ENCODE measurements at places on chromosomes 12 and 14.

DNA sequence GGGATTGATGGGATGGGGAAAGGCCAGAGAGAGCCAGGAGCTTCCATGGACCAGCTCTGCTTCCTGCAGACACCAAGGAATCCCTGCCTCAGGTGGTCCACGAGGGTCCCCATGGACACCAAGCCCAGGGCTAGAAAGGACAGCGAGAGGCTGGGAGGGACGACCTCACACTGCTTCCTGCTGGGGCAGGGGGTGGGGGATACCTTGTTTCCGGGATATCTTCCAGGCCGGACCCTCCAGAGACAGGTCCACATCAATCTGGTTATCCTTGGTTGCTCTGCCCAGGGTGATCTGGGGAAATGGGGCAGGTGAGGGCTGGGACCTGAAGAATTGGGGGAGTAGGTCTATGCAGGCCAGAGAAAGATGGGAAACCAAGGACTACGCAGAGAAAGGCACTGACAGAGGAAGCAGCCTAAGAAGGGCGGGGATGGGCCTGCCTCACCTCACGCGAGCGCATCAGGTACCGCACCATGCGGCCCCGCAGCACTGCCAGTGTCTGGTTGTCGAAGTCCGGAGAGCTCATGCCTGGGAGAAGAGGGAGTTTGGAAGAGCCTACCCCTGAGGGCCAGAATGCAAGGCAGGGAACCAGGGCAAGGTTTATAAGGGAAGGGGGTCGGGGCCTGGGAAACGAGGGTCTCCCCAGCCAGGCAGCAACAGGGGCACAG, 8.8 kb downstream of the MCRS1 start:
- H3K27ac ChIP-seq, result no peak overlapping the region
- H3K4me1 ChIP-seq, result no peaks in the 10 kb centered on the region
- H3K4me3 ChIP-seq, result no peak overlapping the region
- H3K36me3 ChIP-seq, result peaks cover 54% of the 10 kb centered on the region
- DNase-seq, result no peak
- H3K27me3 ChIP-seq, result no peaks in the 10 kb centered on the region

DNA sequence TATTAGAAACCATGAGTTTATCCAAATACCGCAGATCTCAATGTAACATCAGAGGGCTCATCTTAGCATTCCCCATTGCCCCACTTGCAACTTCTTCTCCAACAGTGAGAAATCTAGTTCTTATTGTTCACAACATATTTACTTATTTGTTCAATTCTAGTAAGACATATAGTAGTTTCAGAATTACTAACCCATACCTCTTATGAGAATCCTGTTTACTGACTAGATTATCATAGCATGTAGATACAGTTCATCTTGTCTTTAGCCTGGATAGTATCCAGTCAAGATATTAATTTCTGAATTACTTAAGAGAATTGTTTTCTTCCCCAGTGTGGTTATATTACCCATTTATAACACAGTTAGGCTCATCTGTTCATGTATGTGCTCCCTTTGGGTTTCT, 80.6 kb downstream of the NIN start:
- H3K27me3 ChIP-seq, result no peaks in the 10 kb centered on the region
- no peaks in the 10 kb centered on the region for H3K36me3 ChIP-seq
- H3K4me3 ChIP-seq, result no peak overlapping the region
- H3K27ac ChIP-seq, result no peak overlapping the region
- no peak for DNase-seq
- no peaks in the 10 kb centered on the region for H3K4me1 ChIP-seq

DNA sequence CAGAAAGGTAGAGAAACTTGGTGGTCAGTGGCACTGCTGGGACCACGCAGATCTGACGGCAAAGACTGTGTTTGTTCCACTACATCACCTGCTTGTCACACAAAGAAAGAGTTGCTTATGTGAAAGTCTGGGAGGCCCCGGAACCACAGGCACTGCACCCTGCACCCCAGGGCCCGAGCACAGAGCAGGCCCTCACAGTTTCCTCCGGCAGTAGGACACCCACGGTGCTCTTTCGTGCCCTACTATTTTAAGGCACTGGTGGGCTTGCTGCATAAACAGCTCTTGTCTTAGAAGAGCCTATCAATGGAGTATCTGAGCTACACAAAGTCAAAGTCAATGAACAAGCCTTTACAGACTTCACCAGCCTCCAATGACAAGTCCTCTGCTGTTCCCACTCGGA, 8.0 kb downstream of the LGMN start:
- no peak overlapping the region for H3K4me3 ChIP-seq
- peaks cover 14% of the 10 kb centered on the region for H3K4me1 ChIP-seq
- H3K36me3 ChIP-seq, result no peaks in the 10 kb centered on the region
- no peaks in the 10 kb centered on the region for H3K27me3 ChIP-seq
- no peak overlapping the region for H3K27ac ChIP-seq

DNA sequence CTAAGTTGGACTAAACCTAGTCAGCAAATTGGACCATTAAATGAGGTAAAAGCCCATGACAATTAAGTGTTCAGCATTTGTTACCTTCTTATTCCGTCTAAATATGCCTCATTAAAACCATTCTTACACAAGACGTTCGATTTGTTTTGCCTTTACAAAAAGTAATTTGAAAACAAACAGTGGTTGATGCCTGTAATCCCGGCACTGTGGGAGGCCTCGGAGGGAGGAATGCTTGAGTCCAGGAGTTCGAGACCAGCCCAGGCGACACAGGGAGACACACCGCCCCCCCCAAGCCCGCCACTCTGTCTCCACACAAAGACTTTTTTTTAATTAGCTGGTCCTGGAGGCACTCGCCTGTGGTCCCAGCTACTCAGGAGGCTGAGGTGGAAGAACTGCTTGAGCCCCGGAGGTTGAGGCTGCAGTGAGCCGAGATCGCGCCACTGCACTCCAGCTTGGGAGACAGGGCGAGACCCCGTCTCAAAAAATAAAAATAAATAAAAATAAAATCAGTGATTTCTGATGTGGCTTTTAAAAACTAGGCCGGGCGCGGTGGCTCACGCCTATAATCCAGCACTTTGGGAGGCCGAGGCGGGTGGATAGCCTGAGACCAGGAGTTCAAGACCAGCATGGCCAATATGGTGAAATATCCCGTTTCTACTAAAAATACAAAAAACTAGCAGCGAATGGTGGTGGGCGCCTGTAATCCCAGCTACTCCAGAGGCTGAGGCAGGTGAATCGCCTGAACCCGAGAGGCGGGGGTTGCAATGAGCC, 856 bp upstream of the EIF4B start:
- peak overlapping the region; percentile 91 for H3K27ac ChIP-seq
- H3K4me1 ChIP-seq, result peaks cover 43% of the 10 kb centered on the region
- no peaks in the 10 kb centered on the region for H3K27me3 ChIP-seq
- H3K4me3 ChIP-seq, result peak overlapping the region; percentile 56
- H3K36me3 ChIP-seq, result no peaks in the 10 kb centered on the region

- no peak for DNase-seq
- H3K27ac ChIP-seq, result no peak overlapping the region
- H3K27me3 ChIP-seq, result no peaks in the 10 kb centered on the region
- H3K4me1 ChIP-seq, result no peaks in the 10 kb centered on the region
- no peaks in the 10 kb centered on the region for H3K36me3 ChIP-seq
Observed at GRCh38 chr12:68119250-68119649, 40.3 kb downstream of the IFNG start.

GRCh38 chr12:120093336-120093591, 23.3 kb downstream of the RAB35 start:
- no peak for DNase-seq
- no peak overlapping the region for H3K4me3 ChIP-seq
- no peaks in the 10 kb centered on the region for H3K27me3 ChIP-seq
- H3K27ac ChIP-seq, result no peak overlapping the region
- H3K4me1 ChIP-seq, result no peaks in the 10 kb centered on the region
- peaks cover 14% of the 10 kb centered on the region for H3K36me3 ChIP-seq

DNA sequence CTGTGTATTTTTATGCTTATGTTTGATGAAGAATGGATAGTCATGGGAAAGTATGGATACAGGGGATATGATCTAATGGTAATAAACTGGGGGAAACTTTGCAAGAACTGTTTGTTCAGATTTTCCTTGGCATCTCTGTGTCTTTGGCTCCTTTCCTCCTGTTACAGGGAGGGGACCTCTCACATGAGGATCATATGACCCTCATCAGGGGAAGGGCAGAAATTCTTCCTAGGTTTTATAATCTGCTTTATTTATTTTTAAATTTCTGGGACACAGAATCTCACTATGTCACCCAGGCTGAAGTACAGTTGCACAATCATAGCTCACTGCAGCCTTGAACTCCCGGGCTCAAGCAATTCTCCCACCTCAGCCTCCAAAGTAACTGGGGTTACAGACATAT, 526.5 kb downstream of the CCER1 start:
- no peak for DNase-seq
- no peak overlapping the region for H3K4me3 ChIP-seq
- H3K4me1 ChIP-seq, result no peaks in the 10 kb centered on the region

- no peaks in the 10 kb centered on the region for H3K36me3 ChIP-seq
- DNase-seq, result no peak
- H3K27ac ChIP-seq, result no peak overlapping the region
- no peak overlapping the region for H3K4me3 ChIP-seq
Observed at GRCh38 chr12:4954621-4955354, 45.1 kb downstream of the KCNA1 start.

GRCh38 chr12:3885277-3886094, 12.3 kb upstream of the PARP11 start:
- no peaks in the 10 kb centered on the region for H3K36me3 ChIP-seq
- H3K27me3 ChIP-seq, result peaks cover 8% of the 10 kb centered on the region
- DNase-seq, result no peak
- H3K27ac ChIP-seq, result peak overlapping the region; percentile 67
- peaks cover 9% of the 10 kb centered on the region for H3K4me1 ChIP-seq

DNA sequence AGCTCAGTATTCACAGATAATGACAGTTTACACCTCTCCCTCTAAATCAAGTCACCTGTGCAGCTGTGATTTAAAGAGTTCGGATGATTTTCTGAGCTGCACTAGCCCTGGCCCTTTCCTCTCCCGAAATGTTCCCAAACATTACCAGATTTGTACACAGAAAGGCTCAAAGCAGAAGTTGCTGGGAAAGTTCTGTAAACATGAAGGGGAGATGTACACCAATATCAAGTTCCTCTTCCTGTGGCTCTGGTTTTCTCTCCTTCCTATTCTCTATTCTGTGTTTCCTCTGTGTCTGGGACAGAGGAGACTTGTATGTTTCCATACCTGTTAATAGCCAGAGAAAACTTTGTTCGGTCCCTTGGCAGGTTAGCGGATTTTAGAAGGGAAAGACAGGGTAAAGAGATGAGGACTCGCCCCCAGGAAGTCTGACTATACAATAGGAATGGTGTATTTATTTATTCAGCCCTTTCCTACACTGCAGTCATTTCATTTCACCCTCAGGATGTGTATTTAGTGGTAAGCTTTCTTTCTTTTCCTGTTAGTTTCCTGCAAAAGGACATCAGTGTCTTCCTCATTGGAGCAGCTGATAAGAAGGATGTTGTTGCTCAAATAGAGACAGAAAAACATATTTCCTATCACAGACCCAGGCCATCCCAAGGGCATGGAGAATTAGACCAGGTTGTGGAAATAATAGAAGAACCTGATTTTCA, 7.6 kb upstream of the NUMB start:
- H3K36me3 ChIP-seq, result no peaks in the 10 kb centered on the region
- peaks cover 55% of the 10 kb centered on the region for H3K4me1 ChIP-seq
- H3K4me3 ChIP-seq, result no peak overlapping the region

- H3K4me3 ChIP-seq, result no peak overlapping the region
- H3K27ac ChIP-seq, result no peak overlapping the region
- no peaks in the 10 kb centered on the region for H3K27me3 ChIP-seq
- no peaks in the 10 kb centered on the region for H3K4me1 ChIP-seq
- no peaks in the 10 kb centered on the region for H3K36me3 ChIP-seq
Observed at GRCh38 chr12:45518291-45519235, 210.9 kb upstream of the ARID2 start.

GRCh38 chr12:98354520-98355035, 160.8 kb upstream of the TMPO start:
- no peaks in the 10 kb centered on the region for H3K27me3 ChIP-seq
- no peaks in the 10 kb centered on the region for H3K4me1 ChIP-seq
- DNase-seq, result no peak
- no peaks in the 10 kb centered on the region for H3K36me3 ChIP-seq
- no peak overlapping the region for H3K27ac ChIP-seq

DNA sequence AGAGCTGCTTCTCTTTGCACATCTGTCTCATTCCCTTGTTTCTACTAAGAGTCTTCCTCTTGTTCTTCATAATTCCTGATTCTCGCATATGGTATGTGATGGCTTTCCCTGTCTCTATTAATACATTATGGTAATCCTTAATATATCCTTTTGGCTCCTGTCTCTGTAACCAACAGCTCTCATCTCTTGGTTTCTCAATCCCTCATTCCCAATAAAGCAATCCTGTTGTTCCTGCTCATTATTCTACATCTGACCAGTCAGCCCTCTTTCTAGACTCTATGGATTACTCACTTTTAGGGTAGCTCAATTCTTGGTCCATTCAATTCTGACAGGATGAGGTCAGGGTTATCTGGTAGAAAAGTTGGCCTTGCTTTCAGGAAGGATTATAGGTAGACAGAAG, 349.9 kb downstream of the LRIG3 start:
- H3K27ac ChIP-seq, result no peak overlapping the region
- no peak for DNase-seq
- no peaks in the 10 kb centered on the region for H3K4me1 ChIP-seq
- H3K27me3 ChIP-seq, result no peaks in the 10 kb centered on the region
- H3K36me3 ChIP-seq, result no peaks in the 10 kb centered on the region
- H3K4me3 ChIP-seq, result no peak overlapping the region

- H3K27me3 ChIP-seq, result no peaks in the 10 kb centered on the region
- H3K36me3 ChIP-seq, result no peaks in the 10 kb centered on the region
- H3K4me3 ChIP-seq, result no peak overlapping the region
- peaks cover 63% of the 10 kb centered on the region for H3K4me1 ChIP-seq
- H3K27ac ChIP-seq, result peak overlapping the region; percentile 59
Observed at GRCh38 chr12:124557518-124558223, 9.7 kb downstream of the NCOR2 start.

GRCh38 chr12:27530157-27530922, 6.3 kb downstream of the PPFIBP1 start:
- no peak overlapping the region for H3K4me3 ChIP-seq
- H3K36me3 ChIP-seq, result no peaks in the 10 kb centered on the region
- H3K27ac ChIP-seq, result no peak overlapping the region
- H3K4me1 ChIP-seq, result peaks cover 7% of the 10 kb centered on the region

DNA sequence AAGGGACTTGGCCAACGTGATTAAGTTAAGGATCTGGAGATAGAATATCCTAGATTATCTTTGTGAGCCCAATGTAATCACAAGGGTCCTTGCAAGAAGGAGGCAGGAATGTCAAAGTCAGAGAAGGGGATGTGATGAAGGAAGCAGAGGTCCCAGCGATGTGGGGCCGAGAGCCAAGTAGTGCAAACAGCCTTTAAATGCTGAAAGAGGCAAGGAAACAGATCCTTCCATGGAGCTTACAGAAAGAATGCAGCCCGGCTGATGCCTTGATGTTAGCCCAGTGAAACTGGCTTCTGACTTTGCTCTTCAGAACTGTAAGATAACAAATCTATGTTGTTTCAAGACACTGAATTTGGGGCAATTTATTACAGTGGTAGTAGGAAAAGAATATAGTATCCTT, 74.9 kb downstream of the NEDD1 start:
- DNase-seq, result no peak
- H3K27ac ChIP-seq, result no peak overlapping the region
- no peaks in the 10 kb centered on the region for H3K36me3 ChIP-seq
- H3K4me1 ChIP-seq, result no peaks in the 10 kb centered on the region
- H3K27me3 ChIP-seq, result peaks cover 25% of the 10 kb centered on the region

- peaks cover 5% of the 10 kb centered on the region for H3K4me1 ChIP-seq
- no peaks in the 10 kb centered on the region for H3K27me3 ChIP-seq
- H3K36me3 ChIP-seq, result no peaks in the 10 kb centered on the region
- DNase-seq, result no peak
Observed at GRCh38 chr14:68566075-68566474, 226.8 kb downstream of the ZFP36L1 start.
